ENCODE measurements at places on chromosomes 4 and X.

- no peak for DNase-seq
Measured at GRCh38 chr4:153528705-153529485, 62.7 kb downstream of the TMEM131L start.

DNA sequence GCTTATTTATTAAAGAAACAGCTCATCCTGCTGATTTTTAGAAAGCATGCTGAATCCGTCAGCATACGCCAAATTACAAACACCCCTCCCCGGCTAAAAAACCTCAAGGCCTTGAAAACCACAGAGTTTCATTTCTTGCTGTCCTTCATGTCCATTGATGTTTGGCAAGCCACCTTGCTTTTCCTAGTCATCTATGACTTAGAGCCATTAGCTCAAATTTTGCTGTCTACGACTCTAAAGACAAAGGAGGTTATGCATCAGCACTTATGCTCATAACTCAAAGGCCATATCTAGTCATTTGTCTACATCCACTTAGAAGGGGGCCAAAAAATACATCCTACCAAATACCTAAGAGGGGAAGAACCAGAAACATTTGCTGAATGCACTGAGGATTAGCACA is 925.1 kb downstream of the PCDH7 start:
- no peak for DNase-seq

- no peak for DNase-seq
Measured at GRCh38 chrX:21638311-21638710, 19.8 kb downstream of the KLHL34 start.

GRCh38 chr4:105075045-105075444 is 71.6 kb upstream of the TET2 start:
- no peak for DNase-seq

DNA sequence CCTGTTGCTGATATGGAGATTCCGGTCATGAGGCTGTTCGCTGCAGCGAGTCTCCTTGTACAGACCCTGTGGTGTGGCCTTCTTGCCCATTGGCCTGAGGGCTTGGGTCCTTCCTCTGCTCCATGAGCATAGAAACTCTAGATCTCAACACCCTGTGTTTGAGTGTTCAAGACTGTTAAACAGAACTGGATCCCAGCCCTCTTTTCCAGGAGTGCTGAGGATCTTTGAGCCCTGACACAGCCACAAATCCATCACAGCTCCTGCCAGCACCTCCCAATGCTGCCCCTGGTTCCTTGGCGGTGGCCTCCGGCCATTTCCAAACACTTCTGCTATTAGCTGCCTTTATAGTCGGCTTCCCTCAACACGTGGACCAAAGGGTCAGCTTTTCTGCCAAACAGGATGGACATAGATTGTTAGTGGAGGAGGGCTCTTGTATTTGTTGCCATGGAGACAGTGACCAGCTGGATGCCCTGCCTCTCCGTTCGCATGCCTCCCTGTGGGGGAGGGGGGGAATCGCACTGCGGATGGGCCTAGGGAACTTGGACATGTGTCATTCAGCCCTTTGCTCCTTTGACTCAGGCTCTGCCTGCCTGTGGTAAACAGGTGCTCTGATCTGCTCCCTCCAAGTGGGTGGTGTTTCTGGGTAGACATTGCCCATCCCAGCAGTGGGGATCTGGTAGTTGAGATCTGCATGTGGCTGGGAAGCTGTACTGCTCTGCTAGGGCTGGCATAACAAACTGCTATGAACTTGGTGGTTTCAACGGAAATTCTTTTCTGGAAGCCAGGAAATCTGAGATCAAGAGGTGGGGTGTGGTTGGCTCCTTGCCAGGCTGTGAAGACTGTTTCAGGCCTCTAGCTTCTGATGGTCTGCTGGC is 6.9 kb upstream of the WDR1 start:
- DNase-seq: peak; percentile 71

DNA sequence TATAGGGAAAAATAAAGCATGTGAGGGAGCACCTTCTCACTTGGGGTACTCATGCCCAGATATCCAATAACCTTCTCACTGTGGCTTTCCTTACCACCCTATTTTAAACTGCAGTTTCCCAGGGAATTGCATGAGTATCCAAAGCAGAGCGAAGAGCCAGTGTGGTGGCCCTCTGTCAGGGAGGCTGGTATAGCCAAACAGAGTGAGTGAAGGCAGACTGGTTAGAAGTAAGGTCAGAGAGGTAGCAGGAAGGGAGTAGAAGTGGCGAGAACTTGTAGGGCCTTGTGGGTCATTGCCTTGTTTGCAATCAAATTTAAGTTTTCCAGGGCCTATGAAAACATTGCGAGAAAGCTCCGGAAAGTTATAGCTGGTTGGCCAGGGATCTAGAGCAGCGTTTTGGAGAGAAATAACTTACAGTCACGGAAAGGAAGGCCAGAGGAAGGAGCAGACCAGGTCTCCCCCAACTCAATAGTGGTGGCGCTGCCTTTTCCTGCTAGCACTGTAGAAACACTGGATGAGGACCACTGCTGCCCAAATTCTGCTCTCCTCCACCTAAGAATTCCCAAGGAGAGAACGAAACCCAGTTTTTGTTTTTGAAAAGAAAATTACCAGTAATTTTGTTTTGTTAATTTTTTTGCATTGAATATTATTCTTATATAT is 77.2 kb downstream of the PDLIM5 start:
- no peak for DNase-seq

GRCh38 chr4:8081621-8082516 is 76.7 kb downstream of the ABLIM2 start:
- no peak for DNase-seq

DNA sequence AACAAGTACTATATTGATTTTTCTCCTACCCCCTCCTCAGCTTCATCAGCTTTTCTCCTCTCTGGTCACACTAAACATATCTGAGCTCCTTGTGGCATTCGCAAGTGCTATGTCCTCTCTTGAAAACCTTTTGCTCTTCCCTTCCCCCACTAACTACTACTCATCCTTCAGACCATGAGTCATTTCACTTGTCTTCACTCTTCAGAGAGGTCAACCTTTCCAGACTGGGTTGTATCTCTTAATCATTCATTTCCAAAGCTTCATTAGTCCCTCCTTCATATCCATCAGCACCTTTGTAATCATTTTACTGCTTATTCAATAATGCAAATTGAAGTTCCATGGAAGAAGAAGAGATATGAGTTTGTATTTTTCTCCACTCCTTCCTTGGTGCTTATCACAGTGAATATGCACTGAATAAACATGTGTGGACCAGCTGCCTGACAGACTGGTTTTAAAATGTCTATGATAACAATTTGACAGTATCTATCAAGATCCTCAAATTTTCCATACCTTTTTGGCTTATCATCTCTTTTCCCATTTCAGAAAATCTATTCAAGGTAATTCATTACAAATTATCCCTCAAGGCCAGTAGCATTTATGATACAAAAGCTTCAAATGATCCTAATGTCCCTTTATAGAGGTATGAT is 28.4 kb downstream of the DDX60L start:
- no peak for DNase-seq

- peak; percentile 88 for DNase-seq
Measured at GRCh38 chrX:107672955-107673378, 44.7 kb downstream of the PRPS1 start.

DNA sequence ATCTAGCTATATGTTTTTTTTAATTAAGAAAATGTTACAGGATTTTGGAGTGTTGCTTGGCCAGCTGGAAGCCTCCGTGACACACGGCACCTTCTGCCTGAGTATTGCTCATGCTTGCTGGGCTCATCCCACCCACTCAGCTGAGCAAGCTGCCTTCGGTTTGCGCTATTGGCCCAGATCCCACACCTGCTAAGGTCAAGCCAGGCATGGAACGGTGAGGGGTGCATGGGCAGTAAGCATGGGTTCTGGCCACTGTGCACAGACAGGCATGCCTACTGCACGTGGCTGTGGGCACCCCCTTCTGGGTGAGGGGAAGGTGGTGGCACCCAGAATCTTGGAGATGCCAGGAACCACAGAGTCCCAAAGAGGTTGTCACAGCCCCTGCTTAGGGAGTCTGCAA is 1178.4 kb upstream of the PCDH7 start:
- no peak for DNase-seq

GRCh38 chr4:149062997-149063396 is 620.8 kb upstream of the NR3C2 start:
- no peak for DNase-seq

GRCh38 chr4:105894660-105895582 is at the start of gene NPNT:
Gene NPNT, plus strand, starts transcription at chr4:105895471. Its CDS starts 182 bp downstream, at chr4:105895653.
- DNase-seq: no peak

GRCh38 chr4:96483308-96484030 is 643.6 kb downstream of the PDHA2 start:
- no peak for DNase-seq

- no peak for DNase-seq
Measured at GRCh38 chr4:112973750-112974251, 75.7 kb upstream of the ANK2 start.

GRCh38 chrX:52556741-52557140 is 39.9 kb upstream of the XAGE1B start:
- no peak for DNase-seq

DNA sequence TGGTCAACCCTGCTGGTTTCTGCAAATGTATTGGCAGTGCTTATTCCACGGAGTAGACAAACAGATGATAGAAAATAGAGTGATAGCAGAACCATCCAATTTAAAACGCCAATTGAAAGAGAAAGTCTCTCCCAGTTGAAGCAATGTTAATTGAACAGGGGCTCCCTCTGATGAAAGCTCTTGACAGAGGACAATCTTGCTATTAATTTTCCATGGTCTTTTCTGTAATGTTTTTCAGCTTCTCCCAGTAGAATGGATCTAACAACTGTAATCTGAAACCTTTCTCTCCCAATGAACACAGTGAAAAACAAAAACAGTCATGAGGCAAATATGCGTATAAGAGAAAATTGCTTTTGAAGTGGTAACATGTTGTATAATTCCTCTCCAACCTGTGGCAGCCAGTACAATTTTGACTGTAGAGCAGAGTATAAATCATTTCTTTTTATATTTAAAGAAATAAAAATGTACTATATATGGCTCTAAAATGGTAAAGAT is 225.1 kb upstream of the GALNTL6 start:
- DNase-seq: no peak

- no peak for DNase-seq
Measured at GRCh38 chrX:35340465-35340864, 397.9 kb downstream of the FAM47B start.

GRCh38 chr4:1038948-1039492 is 27.6 kb downstream of the FGFRL1 start:
- DNase-seq: no peak

DNA sequence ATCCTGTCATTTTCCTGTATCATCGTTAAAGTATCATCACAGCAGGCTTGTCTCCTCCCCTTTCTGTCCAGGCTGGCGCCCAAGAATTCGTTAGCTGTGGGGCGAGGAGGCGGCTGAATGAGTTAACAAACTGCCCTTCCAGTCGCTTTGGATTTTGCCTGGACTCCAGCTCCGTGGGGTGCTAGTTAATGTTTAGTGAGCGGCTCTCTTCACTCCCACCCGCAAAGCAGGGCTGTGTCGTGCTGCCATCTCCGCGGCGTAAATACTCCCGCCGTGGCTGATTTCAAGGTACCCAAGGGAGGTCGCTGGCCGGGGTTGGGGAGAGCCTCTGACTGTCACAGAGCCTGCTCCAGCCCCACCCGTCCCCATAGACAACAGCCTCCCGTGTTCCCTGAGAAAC is 44.9 kb upstream of the SPRY1 start:
- no peak for DNase-seq

DNA sequence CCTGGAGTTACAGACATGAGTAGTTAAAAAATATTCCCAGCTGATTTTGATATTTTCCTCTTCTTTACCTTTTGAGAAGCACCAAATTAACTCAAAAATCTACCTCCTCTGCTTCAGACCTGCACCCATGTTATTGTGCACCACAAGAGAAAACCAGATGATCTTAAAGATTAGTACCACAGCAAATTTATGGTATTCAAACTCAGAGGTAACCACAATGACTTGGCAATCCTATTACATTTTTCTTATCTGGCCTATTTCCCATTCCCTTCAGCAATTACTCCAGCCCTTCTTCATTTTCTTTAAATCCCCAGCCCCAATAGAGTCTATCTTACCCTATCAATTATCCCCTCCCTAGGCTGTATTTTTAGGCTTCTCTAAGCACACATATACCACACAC is 535.1 kb downstream of the FAT4 start:
- DNase-seq: no peak

GRCh38 chrX:119489212-119490074 is 21.2 kb downstream of the SLC25A5 start:
- no peak for DNase-seq

DNA sequence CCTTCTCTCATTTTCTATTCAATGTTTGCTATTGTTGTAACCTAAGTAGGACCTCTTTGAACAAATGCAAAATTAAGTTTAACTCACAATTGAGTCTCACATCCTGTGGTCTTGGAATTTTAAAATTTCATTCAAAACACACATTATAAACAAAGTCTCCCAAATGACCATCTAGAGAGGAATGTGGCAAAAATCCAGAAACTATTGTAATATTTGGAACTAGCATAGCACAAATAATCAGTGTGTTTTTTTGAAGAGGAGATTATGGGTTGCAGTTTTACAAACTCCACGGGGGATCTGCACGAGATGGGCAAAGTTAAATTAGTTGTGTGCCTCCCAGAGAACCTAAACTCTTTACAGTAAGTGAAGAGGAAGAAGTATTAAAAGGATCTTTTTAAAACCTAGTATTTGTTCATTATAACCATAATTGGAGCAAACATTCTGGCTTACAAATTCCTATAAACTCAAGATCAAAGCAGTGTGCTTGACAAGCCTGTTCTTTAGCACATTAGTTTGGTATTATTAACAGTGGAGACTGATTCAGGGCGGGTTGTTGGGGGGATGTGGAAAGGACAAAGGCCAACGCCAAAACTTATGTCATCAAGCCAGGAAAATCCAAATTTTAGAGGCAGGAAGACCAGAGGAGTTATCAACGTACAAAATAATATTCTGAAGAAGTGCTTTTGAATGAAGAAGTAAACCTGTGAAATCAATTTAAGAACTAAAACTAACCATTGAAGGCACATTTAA is 22.4 kb upstream of the RBPJ start:
- no peak for DNase-seq

DNA sequence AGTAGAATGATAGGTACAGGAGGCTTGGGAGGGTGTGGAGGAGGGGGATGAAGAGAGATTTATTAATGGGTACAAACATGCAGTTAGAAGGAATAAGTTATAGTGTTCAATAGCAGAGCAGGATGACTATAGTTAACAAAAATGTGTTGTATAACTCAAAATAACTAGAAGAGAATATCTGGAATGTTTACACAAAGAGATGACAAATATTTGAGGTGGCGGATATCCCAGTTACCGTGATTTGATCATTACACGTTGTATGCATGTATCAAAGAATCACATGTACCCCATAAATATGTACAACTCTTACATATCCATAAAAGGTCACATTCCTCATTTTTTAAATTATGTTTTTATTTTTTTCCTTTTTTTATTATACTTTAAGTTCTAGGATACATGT is 456.6 kb downstream of the MAGEB5 start:
- no peak for DNase-seq

- DNase-seq: no peak
Measured at GRCh38 chr4:128444544-128445302, 157.1 kb upstream of the PGRMC2 start.

GRCh38 chrX:104137496-104137895 is 19.3 kb downstream of the SLC25A53 start:
- DNase-seq: no peak

DNA sequence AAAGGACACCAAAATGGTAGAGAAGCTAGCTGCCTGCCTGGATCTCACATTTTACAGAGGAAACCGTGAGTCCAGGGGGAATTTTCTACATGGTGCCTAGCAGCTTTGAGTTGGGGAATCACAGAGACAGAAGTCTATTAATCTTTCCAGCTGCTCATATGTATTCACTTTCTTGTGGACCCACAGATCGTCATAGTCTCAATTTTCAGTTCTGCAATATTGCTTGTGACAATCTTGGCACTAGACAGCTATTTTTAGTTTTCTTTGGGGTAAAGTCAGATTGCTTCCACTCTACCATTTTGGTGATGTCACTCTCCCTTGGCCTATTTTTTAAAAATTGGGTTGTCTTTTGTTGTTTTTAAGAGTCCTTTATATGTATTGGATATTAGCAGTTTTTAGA is 233.4 kb upstream of the STK26 start:
- DNase-seq: no peak

All from CD4-positive, alpha-beta T cell treated with Interleukin-6 for 4 hours (primary cell).